COLO829 (cell line): ENCODE measurements at places on chromosomes 1 and 21.

GRCh38 chr1:202811296-202812175, 782 bp downstream of the PCAT6 start:
- no peak for DNase-seq

- DNase-seq, result no peak
Observed at GRCh38 chr1:1937061-1937460, 18.0 kb upstream of the TMEM52 start.

DNA sequence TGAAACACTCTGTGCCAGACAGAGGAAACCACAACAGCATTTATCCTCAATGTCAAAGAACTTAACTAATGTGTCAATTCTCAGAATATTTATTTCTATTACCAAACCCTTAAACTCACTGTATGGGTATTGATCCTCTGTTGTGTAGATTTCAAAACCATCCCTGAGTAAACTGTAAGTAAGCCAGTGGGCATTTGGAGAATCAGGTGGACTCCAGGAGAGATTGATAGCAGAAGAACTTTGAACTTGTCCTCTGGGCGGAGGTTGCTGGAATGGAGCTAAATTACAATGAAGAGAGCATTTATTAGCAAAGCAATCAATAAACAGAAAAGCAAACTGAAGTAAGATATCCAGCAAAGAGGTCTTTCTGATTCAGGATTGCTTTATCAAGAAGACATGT, 216.1 kb downstream of the USH2A start:
- DNase-seq, result no peak

GRCh38 chr1:100445565-100445964, 92.4 kb upstream of the GPR88 start:
- DNase-seq, result no peak

DNA sequence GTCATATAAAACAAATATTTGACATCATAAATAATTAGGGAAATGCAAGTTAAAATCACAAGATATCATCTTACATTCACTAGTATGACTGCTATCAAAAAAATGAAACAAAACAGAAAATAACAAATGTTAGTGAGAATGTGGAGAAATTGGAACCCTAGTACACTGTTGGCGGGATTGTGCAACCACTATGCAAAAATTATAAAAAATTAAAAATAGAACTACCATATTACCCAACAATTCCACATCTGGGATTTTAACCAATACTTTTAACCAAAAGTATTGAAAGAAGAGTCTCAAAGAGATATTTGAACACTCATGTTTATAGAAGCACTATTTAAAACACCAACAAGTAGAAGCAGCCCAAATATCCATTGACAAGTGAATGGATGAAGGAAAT, 797.2 kb upstream of the ADAMTS5 start:
- DNase-seq, result no peak

GRCh38 chr1:26768755-26769154, 19.0 kb upstream of the PIGV start:
- no peak for DNase-seq
